ENCODE measurements at places on chromosomes 16 and 17.

DNA sequence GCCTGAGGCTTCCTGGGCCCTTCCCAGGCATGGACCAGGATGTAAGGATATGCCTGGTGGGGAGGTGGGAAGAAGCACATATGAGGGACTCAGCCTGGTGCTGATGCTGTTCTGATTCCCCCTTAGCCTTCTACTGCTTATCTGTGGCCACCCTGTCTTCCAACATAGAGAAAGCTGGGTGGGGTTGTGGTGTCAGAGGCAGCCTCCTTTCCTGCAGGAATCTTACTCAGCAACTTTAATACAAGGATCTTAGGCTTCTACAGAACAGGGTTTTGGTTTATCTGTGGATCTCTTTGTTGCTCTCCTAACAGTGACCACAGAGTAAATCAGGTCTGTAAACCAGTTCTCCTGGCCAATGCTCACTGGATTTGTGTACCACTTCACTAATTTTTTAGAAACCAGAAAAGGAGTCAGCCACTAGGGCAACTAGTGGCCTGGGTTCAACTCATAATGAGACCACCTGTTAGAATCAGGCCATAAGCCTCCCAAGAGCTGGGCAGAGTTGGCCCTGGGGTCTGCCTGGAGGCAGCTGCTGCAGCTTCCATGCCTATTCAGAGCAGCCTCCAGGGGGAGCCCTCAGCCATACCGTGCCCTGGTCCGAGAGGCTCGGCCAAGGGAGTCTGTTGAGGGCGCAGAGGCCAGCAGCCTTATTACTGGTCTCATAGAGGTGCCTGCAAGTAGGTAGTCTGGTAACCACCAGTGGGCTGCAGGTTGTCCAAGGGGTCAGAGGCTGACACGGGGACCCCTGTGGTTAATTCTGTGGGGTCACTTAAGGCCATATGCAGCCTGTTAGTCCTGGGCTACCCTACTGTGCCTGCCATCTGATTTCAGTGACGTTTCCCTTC, 7.1 kb downstream of the HAS3 start:
- DNase-seq, result peak; percentile 26

GRCh38 chr16:85610059-85610445, 3.1 kb upstream of the GSE1 start:
- no peak for DNase-seq

DNA sequence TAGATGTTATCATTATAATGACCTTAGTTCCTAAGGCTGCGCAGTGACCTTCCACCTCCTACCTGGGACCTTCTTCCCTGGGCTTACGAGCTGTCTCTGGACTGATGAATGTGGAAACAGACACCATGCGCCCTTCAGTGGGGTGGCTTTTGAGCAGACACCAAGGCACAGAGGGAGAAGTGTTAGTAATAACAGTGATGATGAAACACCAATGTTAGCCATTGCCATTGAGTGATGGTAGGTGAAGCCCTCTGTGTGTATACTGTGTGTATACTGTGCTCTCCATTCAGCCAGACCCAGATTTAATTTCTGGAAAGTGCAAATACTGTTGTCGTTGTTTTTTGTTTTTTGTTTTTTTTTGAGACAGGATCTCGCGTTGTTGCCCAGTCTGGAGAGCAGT, 44.5 kb downstream of the CLEC16A start:
- no peak for DNase-seq

DNA sequence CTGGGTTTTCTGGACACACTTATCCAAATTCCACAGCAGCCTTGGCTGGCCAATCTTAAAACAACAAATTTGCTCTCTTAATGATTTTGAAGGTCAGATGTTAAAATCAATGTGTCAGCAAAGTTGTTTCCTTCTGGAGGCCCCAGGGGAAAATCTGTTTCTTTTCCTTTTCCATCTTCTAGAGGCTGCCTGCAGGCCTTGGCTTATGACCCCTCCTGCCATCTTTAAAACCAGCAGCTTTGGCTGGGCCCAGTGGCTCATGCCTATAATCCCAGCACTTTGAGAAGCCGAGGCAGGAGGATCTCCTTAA, 3.0 kb downstream of the LGALS9 start:
- DNase-seq, result no peak

DNA sequence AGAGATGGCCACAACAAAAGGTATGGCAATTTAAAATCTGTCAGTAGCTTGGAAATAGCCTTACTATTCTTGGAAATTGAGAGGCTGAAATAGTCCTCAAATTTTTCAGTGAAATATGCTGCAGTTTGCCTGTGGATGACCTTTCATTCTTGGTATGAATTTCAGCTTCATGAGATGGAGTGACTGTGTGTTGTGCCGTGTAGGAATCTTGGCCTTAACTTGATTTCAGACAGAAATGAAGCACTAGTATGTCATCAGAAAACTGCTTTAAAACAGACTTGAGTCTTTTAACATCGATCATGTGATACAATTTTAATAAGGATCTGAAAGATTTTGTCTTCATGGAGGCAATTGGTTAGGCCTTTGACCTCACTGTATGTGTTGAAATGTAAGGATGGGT, 247.2 kb downstream of the CNTNAP4 start:
- DNase-seq, result no peak

GRCh38 chr17:57033296-57033695, 51.8 kb upstream of the AKAP1 start:
- no peak for DNase-seq

- DNase-seq, result no peak
Observed at GRCh38 chr16:85061566-85061965, 34.0 kb downstream of the KIAA0513 start.

GRCh38 chr16:67161595-67162058, 1.9 kb downstream of the FBXL8 start:
- DNase-seq, result no peak

GRCh38 chr17:44155488-44155887, 13.8 kb downstream of the HROB start:
- DNase-seq, result no peak

- DNase-seq, result no peak
Observed at GRCh38 chr17:45135978-45136791, 698 bp downstream of the ACBD4 start.

GRCh38 chr17:49995055-49995738, at the start of gene DLX3:
Gene DLX3 (minus strand): TSS chr17:49995224. CDS start chr17:49994998, 226 bp downstream.
- peak; percentile 34 for DNase-seq

- DNase-seq, result no peak
Observed at GRCh38 chr17:7130621-7131422, 16.2 kb upstream of the ASGR2 start.

GRCh38 chr16:14444979-14445810, 184.9 kb downstream of the PARN start:
- no peak for DNase-seq

GRCh38 chr16:84604477-84605013, 13.3 kb downstream of the COTL1 start:
- DNase-seq, result no peak

DNA sequence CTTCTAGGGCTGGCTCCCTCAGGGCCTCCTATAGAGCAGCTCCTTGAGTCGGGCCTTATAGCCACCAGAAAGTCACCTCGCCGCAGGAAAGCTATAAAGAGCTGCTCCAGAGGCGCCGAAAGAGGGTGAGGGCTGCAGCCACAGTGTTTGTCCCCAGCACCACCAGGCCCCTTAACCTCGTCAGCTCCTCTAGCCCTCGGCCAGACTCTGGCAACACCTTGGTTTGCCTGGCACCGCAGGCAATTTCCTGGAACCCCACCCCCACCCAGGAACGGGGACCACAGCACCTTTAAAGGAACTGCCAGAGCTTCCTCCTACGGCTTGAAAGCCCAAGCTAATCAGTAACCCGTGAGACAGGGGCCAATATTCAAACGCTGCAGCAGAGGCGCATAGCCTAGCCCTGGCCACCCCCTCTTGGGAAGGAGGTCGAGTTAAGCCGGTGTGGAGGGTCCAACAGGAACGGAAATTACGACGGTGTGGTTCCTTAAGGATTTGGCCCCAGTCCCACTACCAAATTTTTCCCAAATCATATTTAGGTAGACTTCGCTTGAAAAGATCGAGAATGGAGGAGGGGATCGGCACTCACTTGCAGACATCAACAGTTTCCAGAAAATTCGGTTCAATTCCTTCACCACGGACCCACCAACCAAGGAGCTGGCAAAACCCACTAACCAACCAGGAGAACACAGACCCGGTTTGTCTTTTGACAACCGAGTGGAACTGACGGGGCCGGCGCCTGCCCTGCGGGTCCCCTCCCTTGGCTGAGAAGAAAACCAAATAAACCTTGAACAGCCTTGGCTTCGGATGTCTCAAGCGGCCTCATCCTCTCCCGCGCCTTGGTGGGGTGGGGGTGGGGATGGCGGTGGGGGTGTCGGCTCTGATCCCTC, 3.0 kb downstream of the HOXB6 start:
- DNase-seq, result peak; percentile 32

DNA sequence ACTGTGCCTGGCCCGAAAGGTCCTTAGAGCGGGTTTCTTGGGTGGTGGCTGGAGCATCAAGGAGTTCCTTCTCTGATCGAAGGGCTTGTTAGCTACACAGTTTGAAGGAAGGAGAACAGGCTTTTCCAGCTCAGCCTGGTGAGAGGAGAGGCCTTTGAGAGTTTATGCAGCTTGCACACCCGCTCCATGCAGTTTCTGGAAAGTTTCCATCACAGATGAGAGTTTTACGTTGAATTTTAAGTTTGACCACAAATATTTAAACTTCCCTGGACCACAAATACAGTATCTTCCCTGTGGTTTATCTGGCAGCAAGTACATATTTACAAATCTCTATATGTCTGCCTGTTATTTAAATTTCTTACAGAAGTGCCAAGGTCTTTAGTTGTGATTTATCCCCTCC, 56.8 kb downstream of the HIC1 start:
- DNase-seq, result no peak

DNA sequence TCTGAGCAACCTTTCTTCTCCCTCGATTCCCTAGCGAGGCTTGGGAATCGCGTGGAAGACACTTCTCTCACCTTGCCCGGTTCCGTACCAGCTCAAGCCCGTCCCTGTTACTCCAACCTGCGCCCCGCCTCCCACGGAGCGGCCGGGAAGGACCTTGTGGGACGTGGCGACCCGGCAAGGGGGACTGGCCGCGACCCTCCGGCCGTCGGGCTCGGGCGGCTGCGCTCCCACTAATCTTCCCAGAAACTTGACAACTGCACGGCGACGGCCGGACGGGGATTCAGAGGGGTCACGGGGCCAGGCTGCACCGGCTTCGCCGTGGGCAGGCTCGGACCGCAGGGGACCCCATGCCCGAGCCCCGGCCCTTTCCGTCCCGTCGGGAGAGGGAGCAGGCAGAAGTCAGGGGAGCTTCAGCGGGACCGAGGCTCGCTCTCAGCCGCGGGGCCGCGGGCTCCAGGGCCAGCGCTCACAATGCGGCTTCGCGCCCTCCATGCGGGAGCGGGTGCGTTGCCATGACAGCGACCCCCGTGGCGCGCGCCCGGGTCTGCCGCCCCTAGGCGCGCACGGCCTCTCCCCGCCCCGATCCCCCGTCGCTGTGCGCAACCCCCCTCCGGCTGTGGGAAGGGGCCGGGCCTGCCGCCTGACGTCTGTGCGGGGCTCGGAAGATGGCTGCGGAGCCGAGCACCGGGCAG, at the start of gene SGSM2:
Gene SGSM2, plus strand, starts transcription at position 650 of the 692 bp plus-strand sequence. CDS start 188 bp downstream, outside the sequence.
- DNase-seq, result peak; percentile 58

DNA sequence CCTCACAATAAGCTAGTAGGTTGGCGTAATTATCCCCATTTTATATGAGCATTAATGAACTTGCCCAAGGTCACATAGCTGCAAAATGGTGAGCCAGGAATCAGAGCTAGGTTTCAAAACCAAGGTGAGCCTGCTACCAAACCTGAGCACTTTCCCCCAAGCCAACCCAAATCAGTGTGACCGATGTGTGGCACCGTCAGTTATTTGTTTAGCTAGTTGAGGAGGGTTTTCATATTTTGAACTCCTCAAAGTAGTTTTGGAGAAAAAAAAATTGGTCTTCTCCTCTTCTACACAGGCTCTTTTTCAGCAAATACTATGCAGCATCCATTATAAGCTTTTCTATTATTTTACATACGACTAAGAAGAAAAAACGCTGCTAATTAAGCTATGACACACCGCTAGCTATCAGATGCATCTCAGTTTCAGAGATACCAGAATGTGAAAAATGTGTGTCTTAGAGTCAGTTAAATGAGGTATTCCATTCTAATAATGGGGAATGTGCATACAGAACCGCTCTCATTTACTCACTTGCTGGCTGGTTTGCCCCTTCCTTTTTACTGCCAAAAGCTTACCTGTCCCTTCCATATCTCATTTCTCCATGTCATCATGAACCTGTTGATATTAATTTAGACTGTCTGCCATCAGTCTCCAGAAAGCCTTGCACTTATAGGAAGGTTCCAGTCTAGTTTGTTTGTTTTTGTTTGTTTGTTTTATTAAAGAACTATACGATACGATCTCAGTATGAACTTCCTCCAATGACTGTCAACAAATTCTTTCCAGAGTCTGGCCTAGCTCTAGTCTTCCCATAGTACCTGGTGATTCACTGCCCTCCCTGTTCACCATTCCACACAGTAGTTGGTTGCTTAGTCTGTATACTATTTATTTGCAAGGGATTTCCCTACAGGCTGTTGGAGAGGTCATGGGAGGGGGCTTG, 2.2 kb upstream of the TBX4 start:
- DNase-seq, result no peak

DNA sequence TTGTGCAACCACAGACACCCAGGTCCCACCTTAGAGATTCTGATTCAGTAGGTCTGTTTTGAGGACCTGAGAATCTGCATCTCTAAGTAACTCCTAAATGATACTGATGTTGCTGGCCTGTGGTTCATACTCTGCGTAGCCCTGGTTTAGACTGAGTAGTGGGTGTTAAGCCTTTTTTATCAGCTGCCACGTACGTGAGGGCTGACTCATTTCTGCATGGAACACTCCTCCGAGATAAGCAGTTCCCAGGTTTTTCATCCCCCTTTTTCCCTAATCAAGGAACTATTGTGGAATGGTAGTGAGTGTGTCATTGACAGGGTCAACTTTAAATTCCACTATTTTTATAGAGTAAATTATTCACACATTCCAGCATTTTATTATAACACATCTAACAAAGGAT, 26.1 kb downstream of the CDRT4 start:
- DNase-seq, result no peak

- DNase-seq, result peak; percentile 90
Observed at GRCh38 chr16:49463529-49463928, 89.9 kb downstream of the C16orf78 start.

DNA sequence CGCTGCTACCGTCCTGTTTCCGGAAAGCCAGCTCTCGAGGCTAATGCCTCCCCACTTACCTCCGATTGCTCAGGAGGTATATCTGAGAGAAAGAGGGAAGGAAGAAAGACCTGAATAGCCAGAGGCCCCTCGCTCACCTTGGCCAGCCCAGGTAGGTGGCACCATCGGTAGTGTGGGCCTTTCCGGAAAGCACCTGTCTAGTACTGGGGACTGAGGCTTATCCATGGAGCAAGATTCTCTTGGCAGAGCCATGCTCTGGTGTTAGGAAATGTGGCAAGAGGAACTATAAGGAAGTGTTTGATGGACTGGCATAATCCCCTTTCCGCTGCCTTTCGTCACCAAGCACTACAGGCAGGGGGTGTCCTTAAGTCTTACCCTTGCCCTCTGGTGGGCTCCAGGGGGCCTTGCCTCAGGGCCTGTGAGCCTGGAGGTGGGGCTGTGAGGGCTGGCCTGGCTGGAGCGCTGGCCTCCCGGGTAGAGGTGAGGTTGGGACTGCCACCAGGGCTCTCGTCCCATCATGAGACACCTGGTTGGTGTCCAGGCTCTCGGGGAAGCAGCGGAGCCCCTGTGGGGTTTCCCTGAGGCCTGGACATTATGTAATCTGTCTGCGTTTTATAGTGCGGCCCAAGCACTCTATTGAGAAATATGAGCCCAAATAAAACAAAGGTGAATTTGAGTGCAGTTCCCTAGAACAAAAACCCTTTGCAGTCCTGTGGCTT, 2.9 kb downstream of the CMIP start:
- no peak for DNase-seq

Measured in CD8-positive, alpha-beta T cell (primary cell).